ENCODE measurements at places on chromosomes 3 and 15. TPM values are rescaled to one million over a fixed set of nuclear protein-coding genes. Genes with fewer than 3 reads are reported as not detected.

Gene RAB6B
- 1.1 TPM for total RNA-seq

DNA sequence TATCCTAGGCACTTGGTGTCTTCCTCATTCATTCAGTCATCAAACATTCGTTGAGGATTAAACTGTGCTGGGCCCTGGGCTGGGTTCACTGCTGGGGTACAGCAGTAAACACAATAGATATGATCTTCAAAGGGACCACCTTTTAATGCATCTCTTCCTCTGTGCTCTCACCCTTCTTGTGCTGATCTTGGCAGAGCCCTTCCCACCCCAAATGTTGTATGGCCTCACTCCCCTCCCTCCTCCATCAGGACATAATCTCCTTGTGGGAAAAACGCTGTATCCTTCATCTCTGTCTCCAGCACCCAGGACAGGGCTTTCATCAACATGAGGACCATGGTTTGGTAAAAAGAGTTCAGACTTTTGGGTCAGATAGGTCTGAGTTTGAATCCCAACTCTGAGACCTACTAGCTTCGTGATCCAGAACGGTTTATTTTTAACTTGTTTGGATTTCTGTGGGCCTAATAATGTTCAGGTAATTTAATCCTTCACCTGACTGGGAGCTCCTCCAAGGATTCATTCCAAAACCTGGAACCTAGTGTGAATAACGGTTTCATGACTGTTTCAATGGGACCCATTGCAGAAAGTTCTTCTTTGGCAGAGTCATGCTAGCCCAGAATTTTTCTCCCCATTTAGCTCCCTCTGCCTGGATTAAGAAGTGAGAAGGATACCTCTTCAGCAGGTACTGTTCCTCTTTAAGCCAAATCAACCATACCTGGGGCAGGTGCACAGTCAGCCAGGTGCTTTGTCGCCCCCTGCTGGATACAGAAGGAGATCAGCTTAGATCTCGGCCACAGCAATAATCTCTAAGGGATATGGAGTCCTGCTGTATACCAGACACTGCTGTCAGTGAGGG lies 5.2 kb upstream of the WNT7A start:
- DNase-seq = peak; percentile 75
- peaks cover 34% of the 10 kb centered on the region for H3K27me3 ChIP-seq
- H3K36me3 ChIP-seq = no peaks in the 10 kb centered on the region
- no peak overlapping the region for H3K27ac ChIP-seq
- no peak overlapping the region for H3K4me3 ChIP-seq

Gene SRPRB
- 180 TPM for total RNA-seq

- no peak for DNase-seq
- H3K36me3 ChIP-seq = no peaks in the 10 kb centered on the region
- H3K4me3 ChIP-seq = no peak overlapping the region
- no peaks in the 10 kb centered on the region for H3K27me3 ChIP-seq
Measured at GRCh38 chr3:150248116-150248887, 159.8 kb upstream of the TSC22D2 start.

DNA sequence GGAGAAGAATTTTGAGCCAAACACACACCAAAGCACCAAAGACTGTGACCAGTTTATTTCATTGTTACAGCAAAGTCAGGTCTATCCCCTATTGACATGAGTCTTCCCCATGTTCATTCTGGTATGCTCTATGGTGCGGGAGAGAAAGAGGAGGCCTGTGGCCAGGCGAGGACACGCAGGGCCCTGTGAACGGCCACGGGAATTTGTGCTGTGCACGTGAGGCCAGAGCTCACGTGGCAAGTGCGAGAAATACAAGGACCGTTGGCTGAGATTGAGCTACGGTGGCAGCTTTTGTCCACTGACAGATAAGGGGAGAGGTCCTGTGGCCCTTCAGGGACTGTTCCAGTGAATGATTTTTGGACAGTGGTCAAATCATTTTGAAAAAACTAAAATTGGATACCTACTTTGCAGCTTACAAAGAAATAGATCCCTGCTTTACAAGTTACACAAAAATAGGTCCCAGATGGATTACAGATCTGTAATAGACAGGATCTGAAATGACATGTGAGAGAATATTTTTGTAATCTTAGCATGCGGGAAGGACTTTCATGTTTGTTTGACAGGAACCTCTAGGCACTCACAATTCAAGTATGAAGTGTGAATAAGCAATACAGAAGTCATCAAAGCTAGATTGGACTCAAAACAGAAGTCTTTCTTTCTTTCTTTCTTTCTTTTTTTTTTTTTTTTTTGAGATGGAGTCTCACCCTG lies 9.2 kb downstream of the ZSCAN2 start:
- H3K4me3 ChIP-seq = no peak overlapping the region
- no peaks in the 10 kb centered on the region for H3K4me1 ChIP-seq

DNA sequence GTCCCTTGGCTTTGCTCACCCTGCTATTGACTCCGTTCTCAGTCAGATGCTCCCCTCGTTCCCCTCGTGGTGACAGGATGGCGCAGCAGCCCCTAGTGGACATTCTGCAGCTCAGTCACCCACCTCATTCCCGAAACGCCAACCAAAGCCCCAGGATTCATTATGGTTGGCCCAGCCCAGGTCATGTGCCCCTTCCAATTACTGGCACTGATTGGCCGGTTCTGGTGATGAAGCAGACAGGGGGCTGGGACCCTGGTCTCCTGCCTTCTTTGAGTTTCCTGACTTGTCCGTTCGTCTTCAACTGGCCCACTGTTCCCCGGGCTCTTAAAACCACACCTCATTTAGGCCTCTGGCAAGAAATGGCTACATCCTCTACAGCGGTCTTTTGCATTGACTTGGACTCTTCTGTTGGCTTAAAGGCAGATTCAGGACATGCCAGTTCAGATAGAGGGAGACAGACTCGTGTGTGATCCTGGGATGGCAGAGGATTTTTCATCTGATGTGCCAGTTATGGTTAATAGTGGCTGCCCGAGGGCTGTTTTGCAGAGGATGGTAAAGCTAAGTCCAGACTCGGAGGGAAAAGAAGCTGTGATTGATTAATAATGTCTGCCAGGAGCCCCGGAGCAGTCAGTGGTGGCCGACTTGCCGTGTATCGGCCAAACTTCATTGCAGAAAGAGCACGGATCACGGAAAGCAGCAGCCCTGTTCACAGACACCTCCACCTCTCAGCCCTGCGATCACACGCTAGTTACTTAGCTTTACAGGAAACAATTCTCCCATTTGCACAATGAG lies 37.8 kb downstream of the LSM3 start:
- no peaks in the 10 kb centered on the region for H3K27me3 ChIP-seq
- peaks cover 6% of the 10 kb centered on the region for H3K36me3 ChIP-seq
- no peak for DNase-seq
- H3K4me3 ChIP-seq = no peak overlapping the region

- H3K27me3 ChIP-seq = no peaks in the 10 kb centered on the region
- no peaks in the 10 kb centered on the region for H3K36me3 ChIP-seq
- no peak overlapping the region for H3K27ac ChIP-seq
- peak; percentile 18 for DNase-seq
- H3K4me1 ChIP-seq = no peaks in the 10 kb centered on the region
Measured at GRCh38 chr3:109413049-109413448, 75.7 kb upstream of the DPPA4 start.

DNA sequence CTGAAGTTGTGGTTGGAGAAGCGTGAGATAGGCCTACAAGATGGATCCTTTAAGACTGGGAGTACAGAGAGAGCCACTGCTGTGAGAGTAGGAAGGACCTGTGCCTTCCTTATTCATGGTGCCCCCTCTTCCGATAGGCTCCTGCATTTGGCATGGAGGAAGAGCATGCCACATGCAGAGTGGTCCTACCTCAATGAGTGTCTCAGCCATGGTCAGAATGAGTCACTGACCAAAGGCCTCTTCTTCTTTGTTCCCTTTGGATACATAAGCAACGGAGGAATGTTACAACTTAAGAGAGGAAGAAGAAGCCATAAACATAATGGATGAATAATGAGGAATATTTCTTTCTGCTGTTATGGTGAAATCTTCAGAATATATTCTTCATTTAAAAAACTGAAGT lies 681.2 kb upstream of the GRM7 start:
- H3K27ac ChIP-seq = no peak overlapping the region
- no peak overlapping the region for H3K4me3 ChIP-seq
- H3K36me3 ChIP-seq = no peaks in the 10 kb centered on the region

Gene GOLGA6A
- total RNA-seq = not detected

Gene ITIH1
- total RNA-seq = not detected

DNA sequence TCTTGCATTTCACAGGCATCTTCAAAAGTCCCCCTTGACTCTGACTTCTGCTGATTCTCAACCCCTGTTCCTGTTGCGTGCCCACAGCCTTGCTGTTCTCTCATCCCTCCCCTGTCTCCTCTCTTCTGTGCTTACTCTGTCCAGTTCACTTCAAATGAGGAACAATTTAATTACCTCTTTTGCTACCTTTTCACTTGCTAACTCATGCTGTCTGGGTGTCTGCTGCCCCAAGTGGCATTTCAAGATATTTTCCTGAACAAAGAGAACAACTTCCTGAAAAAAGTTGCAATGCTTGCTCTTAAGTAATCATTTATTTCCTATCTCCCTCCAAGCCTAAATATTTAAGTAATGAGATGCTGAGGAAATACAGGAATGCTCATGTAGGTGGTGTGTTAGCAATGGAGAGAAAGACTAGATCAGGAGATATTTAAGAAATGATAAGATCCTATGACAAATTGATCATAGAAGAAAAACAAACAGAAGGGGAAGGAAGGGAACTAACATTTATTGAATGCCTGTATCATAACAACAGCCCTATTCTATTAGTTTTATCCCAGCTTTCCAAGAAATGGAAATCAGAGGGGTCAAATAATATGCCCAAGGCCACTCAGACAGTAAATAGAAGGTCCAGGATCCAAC lies 42.2 kb downstream of the SV2B start:
- H3K4me3 ChIP-seq = no peak overlapping the region
- H3K4me1 ChIP-seq = no peaks in the 10 kb centered on the region
- H3K36me3 ChIP-seq = no peaks in the 10 kb centered on the region
- peak; percentile 26 for DNase-seq
- peaks cover 32% of the 10 kb centered on the region for H3K27me3 ChIP-seq

Gene HOMER2
- total RNA-seq = 8.8 TPM

DNA sequence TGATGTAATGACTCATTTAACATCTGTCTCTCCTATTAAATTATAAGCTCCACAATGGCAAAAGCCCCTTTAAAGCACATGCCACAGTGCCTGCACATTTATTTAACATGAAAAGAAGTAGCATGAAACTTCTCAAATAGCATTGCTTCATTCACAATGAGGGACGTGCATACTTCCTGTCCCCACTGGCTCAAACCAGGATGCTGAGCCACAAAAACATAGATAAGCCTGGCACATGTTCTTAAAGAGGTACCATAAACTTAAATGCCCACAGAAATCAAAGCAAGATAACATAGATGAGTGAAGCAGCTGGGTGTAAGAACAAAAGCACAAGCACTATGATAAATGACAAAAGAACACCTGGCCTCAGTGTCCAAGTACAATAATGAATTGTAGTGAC lies 3.8 kb downstream of the TP53BP1 start:
- H3K36me3 ChIP-seq = peaks cover 73% of the 10 kb centered on the region
- no peak overlapping the region for H3K27ac ChIP-seq
- no peaks in the 10 kb centered on the region for H3K27me3 ChIP-seq
- DNase-seq = no peak
- no peak overlapping the region for H3K4me3 ChIP-seq
- peaks cover 14% of the 10 kb centered on the region for H3K4me1 ChIP-seq

- no peak for DNase-seq
- H3K27me3 ChIP-seq = no peaks in the 10 kb centered on the region
- no peak overlapping the region for H3K4me3 ChIP-seq
- peaks cover 4% of the 10 kb centered on the region for H3K36me3 ChIP-seq
Measured at GRCh38 chr3:192867645-192868044, 50.0 kb downstream of the MB21D2 start.

DNA sequence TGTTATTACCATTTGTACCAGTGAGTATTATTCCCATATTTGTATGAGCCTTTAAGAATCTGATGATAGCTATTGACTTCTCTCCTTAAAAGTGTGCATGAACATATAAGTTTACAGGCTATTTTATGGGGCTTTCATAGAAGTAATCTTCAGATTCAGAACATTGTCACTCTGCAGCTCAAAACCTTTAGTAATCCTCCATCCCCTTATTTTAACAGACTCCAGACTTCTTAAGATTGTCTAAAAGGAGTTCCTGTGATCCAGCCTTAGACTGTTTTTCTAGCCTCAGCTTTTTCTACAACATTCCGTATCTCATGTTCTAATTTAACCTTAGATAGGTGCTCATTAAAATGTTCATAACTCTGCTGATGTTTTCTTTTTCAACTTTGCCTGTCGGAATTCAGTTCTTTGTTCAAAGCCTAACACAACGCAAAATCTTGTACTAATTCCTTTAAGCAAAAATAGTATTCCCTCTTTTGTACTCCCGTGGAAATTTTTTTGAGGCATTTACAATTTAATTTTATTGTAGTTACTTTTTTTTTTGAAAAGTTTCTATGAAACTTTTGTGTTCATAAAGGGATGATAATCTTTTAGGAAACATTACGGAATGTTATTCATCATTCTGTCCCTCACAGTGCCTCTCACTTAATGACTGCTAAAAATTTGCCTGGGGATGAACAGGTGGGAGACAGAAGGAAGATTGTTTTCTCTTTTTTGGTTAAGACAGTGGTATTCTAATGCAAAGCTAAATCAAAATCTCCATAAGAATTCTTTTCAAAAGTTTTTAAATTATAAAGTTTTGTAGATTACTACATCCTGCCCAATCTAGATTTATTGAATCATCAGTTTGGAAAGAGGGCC lies 38.7 kb upstream of the UTS2B start:
- DNase-seq = no peak
- peaks cover 56% of the 10 kb centered on the region for H3K36me3 ChIP-seq
- H3K27me3 ChIP-seq = no peaks in the 10 kb centered on the region
- no peaks in the 10 kb centered on the region for H3K4me1 ChIP-seq
- no peak overlapping the region for H3K4me3 ChIP-seq
- H3K27ac ChIP-seq = no peak overlapping the region

- H3K27me3 ChIP-seq = no peaks in the 10 kb centered on the region
- H3K4me3 ChIP-seq = peak overlapping the region; percentile 9
- H3K36me3 ChIP-seq = peaks cover 49% of the 10 kb centered on the region
- H3K27ac ChIP-seq = peak overlapping the region; percentile 70
Measured at GRCh38 chr3:53109891-53110771, 20.1 kb downstream of the RFT1 start.

Gene DZIP3
- total RNA-seq = 10.1 TPM

GRCh38 chr3:126937973-126938372 lies 44.9 kb upstream of the PLXNA1 start:
- peaks cover 1% of the 10 kb centered on the region for H3K36me3 ChIP-seq
- H3K4me3 ChIP-seq = no peak overlapping the region
- DNase-seq = no peak
- H3K27me3 ChIP-seq = no peaks in the 10 kb centered on the region

GRCh38 chr3:108053483-108053882 lies 37.3 kb downstream of the CD47 start:
- H3K4me1 ChIP-seq = no peaks in the 10 kb centered on the region
- no peak overlapping the region for H3K27ac ChIP-seq
- no peak overlapping the region for H3K4me3 ChIP-seq
- peaks cover 19% of the 10 kb centered on the region for H3K36me3 ChIP-seq

GRCh38 chr3:45865563-45865962 lies 20.8 kb upstream of the CCR9 start:
- H3K36me3 ChIP-seq = no peaks in the 10 kb centered on the region
- no peaks in the 10 kb centered on the region for H3K4me1 ChIP-seq
- H3K27me3 ChIP-seq = peaks cover 86% of the 10 kb centered on the region
- H3K4me3 ChIP-seq = no peak overlapping the region
- H3K27ac ChIP-seq = no peak overlapping the region
- DNase-seq = no peak

Gene IL17RB
- 0.42 TPM for total RNA-seq

Gene EIF2B5
- 36.1 TPM for total RNA-seq

Data from MCF 10A (cell line).